AG04449 (cell line): ENCODE measurements at places on chromosomes 3 and 15.
A peak's percentile ranks its signal among the peaks of the same experiment; 100 is the strongest.

- DNase-seq = no peak
Measured at GRCh38 chr3:10093678-10094077, 14.4 kb downstream of the FANCD2OS start.

DNA sequence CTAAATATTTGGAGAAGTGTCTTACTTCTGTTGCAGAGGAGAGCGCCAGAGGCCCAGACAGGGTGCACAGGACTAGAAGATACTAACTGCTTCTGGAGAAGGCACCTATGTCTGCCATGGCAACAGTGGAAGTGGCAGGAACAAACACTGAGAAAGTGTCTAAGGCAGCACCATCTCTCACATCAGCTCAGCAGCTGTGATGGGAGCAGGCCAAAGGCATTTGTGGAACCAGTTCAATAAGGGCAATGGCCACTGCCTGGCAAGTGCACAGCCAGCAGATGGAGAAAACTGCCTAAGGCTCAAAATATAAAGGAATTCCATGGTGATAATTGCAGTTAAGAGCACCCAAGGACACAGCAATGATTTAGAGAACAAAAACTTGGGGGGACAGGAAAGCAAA is 563.0 kb upstream of the CCDC54 start:
- DNase-seq = no peak

DNA sequence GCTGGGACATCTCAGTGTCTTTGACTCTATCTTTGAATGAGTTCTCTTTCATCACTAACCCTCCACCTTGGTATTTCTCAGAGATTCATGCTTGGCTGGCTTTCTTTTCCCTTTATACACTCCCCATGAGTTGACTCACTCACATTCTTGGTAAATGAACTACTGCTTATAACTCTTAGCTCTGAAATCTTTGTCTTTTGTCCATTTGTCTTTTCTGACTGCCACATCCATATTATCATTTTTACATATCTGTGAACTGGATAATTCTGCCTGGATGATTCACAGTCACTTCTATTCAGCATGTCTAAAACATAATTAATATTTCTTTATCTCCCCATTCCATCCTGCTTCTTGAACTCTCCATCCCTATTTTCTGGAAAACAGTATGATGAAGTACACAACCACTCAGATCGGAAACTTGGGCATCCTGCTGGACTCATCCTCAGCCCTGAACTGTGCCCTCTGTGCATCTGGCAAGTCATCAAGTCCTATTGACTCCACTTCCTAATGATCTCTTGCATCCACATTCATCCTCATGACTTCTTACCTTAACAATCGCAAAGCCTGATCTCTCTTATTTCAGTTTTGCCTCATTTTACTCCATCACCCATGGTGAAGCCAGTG is 66.9 kb downstream of the KCNAB1 start:
- peak; percentile 31 for DNase-seq

- DNase-seq = no peak
Measured at GRCh38 chr3:70531063-70531657, 218.7 kb upstream of the MDFIC2 start.

DNA sequence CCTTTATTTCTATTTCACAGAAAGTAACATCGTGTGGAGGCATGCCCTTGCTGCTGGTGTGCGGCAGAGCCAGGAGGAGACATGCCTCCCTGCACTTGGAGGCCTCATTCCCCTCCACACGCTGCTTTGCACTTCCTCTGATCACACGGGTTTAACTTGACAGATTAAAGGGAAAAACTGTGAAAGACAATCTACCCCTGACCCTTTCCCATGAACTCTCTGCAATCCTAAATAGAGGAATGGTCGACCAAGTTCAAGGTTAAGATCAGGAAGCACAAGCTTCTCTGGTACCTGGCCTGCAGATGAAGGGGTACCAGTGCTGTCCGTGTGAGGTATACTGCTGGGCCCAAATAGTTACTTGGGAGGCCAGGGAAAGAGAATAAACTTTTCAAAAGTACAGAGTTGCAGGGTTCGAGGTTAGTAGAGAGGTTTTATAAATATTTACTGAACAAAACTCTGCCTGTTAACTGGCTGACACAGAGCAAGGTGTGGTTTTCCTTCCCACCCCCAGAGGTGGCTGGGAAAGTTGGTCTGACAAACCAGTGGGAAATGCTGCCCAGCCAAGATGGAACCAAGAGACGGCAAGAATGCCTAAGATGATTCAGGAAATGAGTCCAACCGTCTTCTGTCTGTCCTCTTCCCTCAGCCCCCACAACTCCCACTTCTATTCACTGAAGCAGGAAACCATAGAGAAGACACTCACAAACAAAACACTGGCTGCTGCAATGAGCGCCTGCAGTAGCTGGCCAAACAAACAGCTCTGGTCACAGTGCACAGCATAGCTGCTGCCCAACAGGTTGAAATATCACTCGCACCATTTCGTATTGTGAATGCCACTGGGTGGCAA is 79.6 kb downstream of the IGF2BP2 start:
- peak; percentile 74 for DNase-seq

DNA sequence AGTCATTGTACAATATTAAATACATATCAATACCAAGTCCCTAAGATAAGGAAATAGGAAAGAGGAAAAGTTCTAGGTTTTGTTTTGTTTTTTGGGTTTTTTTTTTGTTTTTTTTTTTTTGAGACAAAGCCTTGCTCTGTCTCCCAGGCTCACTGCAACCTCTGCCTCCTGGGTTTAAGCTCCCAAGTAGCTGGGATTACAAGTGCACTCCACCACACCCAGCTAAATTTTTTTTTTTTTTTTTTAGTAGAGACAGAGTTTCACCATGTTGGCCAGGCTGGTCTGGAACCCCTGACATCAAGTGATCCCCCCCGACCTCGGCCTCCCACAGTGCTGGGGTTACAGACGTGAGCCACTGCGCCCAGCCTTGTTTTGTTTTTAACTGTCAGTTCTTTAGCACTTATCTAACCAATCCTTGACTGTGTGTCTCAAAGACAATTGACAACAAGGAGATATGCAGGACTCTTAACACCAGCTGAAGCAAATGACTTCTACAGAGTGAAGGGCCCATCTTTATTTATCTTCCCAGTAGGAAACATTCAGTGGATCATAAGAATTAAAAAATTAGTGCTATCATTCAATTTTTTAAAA is 100.0 kb upstream of the RAP2B start:
- no peak for DNase-seq

DNA sequence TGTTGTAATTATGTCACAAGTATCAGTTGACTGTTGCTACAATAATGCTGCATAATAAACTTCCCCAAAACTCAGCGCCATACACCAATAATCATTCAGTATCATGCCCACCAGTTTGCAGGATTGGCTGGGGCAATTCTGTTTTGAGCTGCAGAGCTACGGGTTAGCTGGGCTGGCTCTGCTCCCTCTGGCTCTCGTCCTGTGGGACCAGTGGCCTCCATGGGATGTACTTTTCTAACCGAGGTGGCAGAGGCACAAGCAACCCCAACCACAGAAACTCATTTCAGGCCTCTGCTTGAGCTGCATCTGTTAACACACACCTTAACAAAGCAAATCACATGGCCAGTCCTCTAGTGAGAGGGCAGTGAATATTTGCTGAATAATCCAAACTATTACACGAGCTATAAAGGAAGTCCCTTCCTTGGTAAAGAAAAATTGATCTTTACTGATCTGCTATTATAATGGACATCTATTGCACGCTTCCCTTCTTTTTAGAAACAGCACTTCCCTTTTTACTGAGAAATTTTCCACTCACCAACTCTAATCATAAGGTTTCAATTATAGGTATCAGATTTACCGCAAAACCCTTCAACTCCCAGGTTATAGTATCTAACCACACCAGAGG is 10.9 kb upstream of the BCL2A1 start:
- no peak for DNase-seq

GRCh38 chr3:177591379-177591778 is 394.1 kb upstream of the TBL1XR1 start:
- DNase-seq = no peak

DNA sequence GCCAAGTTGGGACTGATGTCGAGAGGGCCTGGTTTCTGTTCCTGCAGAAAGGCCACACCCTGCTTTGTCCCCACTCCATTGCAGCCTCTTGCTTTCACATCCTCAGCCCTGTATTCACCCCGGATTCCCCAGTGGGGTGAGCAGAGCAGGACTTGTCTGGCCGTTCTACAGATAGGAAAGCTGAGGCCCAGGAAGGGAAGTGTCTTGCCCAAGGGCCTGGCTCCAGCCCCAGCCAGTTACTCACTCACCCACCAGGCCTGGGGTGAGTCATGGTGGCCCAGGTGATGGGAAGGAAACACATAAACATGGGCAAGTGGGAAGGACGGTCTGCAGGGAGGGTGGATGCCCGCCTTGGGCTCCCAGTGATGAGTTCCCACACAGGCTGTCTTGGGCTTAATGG is 6.1 kb upstream of the DUSP7 start:
- DNase-seq = peak; percentile 56

GRCh38 chr3:64917914-64918453 is 230.2 kb upstream of the ADAMTS9 start:
- DNase-seq = no peak

DNA sequence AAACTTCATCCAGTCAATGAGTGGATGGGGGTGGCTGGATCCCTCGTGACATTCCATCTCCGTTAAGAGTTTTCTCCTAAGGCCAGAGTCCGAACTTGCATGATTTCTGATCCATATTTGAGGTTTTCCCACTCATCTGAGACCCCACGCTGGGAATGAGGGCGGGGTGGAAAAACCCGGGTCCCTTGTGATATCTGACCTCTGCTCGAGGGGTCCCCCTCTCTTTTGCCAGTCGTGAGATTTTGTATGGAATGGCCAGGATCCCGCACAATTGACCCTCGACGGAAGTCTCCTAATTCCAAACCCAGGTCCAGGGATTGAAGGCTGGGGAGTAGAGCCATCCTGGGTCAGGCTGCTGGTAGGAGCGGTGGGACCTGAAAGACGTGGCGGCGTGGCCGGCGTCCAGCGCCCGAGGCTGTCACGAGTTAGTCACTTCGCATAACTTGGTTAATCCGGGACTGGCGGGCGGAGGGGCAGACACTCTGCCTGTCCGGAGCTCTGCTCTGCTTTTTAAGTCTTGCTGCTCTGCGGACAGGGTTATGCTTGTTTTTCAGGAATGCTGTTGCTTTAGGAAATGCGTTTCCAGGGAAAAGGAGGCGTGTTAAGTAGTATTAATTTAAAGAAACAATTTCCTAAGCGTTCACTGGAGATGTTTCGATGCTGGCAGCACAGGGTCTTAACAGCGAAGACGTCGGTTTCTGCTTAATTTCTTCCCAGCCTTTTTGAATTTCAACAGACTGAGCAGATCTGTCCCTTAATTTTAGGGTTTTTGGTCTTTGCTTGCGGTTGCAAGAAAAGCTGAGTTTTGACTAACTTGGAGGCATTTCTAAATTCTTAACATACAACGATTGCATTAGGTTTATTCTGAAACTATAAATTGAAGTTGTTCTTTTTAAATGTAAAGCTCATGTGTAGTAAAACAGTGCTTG is 69.7 kb upstream of the LRRFIP2 start:
- no peak for DNase-seq

GRCh38 chr3:188390775-188391443 is 237.0 kb downstream of the LPP start:
- no peak for DNase-seq

DNA sequence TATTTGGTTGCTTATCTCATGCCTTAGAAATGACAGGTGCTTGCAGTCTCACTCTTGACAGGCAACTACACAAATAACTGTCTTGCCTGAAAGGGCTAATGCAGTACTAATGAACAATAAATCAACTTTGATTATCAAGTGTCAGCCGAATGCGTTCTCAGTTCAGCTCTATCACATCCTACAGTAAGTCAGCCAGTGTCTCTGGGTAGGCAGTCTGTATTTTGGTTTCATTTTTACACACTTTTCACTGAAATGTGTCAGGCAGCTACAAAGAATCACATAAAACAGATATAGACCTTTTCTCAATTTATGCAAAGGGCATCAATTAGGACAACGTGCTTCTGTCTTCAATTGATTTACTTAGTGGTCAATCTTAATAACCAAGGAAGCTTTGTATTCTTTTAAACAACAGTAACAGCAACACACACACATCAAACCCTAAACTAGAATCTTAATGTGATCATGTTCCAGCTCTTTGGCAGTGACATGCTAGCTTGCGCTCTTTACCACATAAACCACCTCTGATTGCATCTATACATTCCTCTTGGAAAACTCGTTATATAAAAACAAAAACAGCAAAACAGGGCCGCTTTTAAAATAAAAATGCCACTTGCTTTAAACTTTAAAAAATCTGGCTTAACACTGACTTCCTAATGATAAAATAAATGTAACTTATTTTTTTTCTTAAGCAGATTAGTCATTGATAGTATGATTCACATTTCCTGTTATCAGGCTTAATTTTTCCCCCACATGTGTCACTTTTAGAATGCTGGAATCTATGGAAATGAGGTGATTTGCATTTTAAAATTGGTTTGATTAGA is 520.4 kb downstream of the FOXP1 start:
- DNase-seq = no peak

DNA sequence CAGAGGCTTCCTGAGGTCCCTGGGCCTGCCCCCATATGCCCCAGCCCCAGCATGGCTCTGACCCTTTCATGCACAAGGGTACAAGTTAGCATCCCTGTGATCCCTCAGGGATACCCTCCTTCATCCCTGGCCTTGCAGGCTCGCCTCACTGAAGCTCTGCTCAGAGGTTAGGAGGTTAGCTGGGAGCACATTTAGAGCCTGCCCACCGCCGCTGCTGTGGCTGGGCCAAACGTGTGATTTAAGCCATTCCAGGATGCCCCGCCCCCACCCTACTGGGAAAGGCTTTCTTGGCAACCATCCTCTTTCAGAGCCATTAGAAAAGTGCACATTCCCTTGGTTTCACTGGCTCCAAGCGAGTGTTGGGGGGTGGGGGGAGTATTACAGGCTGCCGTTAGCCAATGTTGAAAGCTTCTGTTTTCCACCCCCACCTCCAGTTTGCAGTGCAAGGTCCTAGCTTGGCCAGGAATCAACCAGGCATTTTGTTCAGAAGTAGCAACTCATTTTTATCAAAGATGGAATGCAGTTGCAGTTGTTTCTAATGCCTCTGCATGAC is 6.3 kb upstream of the HES1 start:
- DNase-seq = no peak

GRCh38 chr3:114093596-114093995 is 37.1 kb downstream of the QTRT2 start:
- DNase-seq = peak; percentile 60

DNA sequence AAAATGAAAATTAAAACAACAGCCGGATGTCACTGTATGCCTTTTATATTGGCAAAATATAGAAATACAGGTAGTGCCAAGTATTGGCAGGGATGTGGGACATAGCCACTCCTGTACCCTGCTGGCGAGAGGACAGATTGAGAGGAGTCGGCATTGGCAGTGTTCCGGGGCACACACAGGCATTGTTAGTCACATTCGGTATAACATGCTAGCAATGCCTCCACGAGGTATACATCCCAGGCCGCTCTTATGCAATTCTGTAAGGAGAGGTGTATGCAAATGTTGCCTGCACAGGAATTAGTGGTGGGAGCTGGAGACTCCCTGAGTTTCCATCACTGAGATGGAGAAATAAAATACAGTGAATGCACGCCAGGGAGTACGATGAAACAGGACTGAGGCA is 99.4 kb upstream of the DLG1 start:
- no peak for DNase-seq

- peak; percentile 19 for DNase-seq
Measured at GRCh38 chr3:59364496-59364895, 314.7 kb upstream of the CFAP20DC start.
